ENCODE measurements at places on chromosomes 3 and 15. TPM values are rescaled to one million over a fixed set of nuclear protein-coding genes. Genes with fewer than 3 reads are reported as not detected.

GRCh38 chr15:80587007-80587406 lies 108.1 kb upstream of the ABHD17C start:
- no peak overlapping the region for H3K27ac ChIP-seq
- no peak for DNase-seq
- no peaks in the 10 kb centered on the region for H3K27me3 ChIP-seq
- no peak overlapping the region for H3K4me3 ChIP-seq
- no peaks in the 10 kb centered on the region for H3K36me3 ChIP-seq
- H3K4me1 ChIP-seq = no peaks in the 10 kb centered on the region

The RPS27L gene
- 179 TPM for total RNA-seq

The MOBP gene
- total RNA-seq = not detected

The CASR gene
- not detected for total RNA-seq

The ADAMTS17 gene
- 1.1 TPM for total RNA-seq
